ENCODE measurements at places on chromosomes 2 and 18.

DNA sequence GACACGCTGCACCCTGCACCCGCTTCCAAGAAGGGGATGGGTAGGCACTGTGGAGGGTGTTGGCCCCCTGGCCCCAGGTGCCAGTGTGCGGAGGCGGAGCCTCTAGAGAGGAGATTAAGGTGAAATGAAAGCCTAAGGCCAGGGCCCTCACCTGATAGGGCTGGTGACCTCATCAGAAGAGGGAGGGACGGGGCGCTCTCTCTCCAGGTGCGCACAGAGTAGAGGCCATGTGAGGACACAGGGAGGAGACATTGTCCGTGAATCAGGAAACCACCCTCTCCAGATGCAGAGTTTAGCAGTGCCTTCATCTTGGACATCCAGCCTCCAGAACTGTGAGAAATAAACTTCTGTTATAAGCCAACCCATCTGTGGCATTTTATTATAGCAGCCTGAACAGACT, 62.3 kb downstream of the PSMG2 start:
- DNase-seq = peak; percentile 6

DNA sequence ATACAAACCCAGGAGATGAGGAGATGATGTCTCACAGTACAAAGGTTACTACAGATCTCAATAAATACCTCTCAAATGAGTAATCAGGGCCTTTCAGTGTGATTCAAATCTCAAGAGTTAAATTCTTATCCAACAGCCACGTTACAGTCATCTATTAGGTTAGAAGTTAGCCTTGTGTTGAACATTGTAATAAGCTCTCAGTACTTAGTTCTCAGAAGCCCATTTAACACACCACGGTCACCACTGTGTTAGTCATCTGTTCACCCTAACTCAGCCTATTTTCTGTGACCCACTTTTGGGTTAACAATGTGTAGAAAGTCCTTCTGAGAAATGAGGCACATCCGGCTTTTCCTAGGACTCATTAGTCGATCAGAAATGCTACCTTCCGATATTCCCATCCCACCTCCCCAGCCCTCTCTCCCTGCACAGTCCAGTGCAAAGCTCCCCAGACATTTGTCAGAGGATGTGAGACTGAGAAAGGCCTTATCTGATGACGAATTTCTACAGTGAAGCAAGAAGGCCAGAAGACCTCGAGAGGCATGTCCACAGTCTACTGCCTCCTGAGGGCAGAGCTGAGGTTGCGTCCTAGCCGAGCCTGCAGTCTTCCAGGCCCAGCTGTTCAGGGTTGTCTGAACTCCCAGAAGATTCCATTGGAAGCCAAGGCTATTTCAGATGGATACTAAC, 92.6 kb downstream of the ACTR2 start:
- no peak for DNase-seq

DNA sequence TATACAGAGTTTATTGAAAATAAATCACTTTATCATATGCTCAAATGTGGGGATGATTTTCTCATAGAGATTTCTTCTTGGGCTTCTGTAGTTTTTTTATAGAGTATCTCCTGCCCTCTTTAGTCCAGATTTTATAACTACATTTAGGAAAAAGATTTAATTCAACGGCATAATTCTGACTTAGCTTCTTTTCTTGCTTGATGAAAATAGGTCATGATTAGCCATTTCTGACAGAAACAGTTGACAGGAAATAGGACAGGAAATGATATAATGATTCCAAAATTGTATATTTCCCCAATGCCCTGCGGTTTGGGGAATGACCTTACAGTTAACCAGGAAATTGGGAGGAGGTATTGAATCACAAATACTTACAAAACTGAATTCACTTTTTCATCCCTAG, 1531.9 kb upstream of the ACVR2A start:
- no peak for DNase-seq

GRCh38 chr2:216572582-216573578, 60.3 kb upstream of the IGFBP2 start:
- no peak for DNase-seq

GRCh38 chr2:126878601-126879000, 20.1 kb upstream of the TEX51 start:
- DNase-seq = no peak

- no peak for DNase-seq
These were observed 144.9 kb downstream of the ACTR3 start for GRCh38 chr2:114034742-114035141.

GRCh38 chr2:15896859-15897258, 43.5 kb upstream of the MYCN start:
- DNase-seq = no peak

DNA sequence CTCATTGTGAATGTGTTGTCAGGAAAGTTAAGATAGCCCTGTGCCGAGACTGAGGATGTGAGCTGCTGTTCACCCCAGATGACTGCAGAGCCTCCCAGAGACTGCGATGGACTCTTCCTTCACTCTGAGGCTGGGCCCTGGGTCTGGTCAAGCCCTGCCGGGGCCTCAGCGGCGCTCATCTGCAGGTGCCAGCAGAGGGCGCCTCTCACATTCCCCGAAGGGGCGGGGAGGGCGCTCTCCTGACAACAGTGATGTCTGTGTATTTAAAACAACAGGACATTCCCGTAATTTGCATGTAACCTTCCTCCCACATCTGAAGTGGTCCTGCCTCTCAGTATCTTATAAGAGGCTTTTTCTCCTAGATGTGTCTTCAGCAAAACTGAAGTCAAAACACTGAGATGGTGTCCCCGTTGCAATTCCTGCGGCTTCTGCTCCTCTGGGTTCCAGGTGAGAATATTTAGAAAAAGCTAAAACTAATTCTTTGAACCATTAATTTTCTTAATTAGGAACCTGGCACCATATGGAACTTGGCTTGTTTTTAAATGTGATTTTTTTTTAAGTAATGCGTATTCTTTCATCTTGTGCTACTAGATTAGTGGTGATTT, 1377.9 kb downstream of the RPIA start:
- DNase-seq = peak; percentile 15

DNA sequence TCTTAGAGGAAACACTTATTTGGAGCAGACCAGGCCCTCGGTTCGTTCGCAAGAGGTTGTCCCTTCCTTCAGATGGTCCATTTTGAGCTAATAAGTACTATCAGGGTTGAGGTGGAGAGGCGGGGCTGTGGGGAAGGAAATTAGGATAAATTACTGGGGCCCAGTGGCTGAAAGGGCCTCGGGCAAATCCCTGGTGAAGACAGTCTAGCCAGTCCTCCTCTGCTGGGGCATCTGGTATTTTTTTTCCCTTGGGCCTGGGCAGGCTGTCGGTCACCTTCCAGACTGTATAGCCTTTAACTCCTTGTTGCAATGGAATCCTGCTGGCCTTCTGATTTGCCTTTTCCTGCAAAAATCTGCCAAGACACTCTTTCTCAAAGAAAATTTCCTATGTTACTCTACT, 1.7 kb upstream of the MYO3B start:
- no peak for DNase-seq

Data from NCI-H2081 (cell line).